ENCODE measurements at places on chromosomes 5 and 9. TPM values are rescaled to one million over a fixed set of nuclear protein-coding genes. Genes with fewer than 3 reads are reported as not detected.

PCDHA1 gene
- not detected for total RNA-seq

ZCCHC10 gene
- total RNA-seq: 7.8 TPM

MEF2C gene
- total RNA-seq: 0.24 TPM

RAI14 gene
- 56.3 TPM for total RNA-seq

ENTPD2 gene
- total RNA-seq: not detected

CNTFR gene
- not detected for total RNA-seq

- DNase-seq: no peak
Observed at GRCh38 chr9:19193029-19193324, 37.5 kb upstream of the DENND4C start.

DNA sequence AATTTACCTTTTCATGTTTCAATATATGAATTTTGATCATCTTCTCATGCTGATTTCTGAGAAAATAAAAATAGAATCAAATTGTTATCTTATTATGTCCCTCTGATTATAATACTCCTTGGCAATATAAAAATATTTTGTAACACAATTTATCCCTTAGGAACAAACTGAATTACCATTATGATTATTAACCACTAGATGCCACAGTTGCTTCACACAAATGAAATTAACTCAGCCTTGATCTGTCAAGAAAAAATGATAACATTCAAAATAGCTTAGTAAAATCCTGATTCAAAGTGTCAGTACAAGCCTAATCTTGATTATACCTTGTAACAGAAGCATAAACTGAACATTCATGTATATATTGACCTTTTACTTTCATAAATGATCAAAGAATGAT is 4.8 kb upstream of the CHSY3 start:
- DNase-seq: no peak

DNA sequence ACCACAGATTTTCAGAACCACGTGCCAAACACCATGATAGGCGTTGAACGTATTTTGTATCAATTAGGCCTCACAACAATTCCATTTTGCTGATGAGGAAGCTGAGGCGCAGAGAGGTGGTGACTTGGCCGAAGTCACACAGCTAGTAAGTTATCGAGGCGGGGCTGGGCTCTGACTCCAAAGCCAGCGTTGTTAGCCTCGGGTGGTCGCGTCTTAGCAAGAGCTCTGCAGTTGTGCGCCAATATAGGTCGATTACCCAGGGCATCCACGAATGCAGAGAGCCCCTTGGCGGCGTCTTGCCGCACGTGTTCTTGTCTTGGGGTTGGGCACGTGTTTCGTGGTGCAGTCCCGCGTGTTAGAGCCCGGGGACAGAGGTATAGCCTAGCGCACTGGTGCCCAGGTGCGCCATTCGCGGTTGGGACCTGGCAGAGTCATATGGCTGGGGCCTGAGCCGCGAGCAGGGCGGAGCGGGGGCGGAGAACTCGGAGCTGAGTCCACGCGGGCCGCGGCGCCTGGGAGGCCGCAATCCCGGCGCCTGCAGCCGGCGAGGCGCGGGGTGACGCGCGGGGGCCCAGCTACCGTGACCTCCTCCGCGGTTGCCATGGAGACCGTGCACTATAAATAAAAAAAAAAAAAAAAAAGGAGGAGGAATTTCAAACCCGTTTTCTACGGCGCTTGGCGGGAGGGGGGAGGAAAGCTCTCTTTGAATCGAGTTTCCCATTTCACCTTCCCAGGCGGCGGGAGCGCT is 62.3 kb downstream of the CXXC5 start:
- DNase-seq: peak; percentile 84

DNA sequence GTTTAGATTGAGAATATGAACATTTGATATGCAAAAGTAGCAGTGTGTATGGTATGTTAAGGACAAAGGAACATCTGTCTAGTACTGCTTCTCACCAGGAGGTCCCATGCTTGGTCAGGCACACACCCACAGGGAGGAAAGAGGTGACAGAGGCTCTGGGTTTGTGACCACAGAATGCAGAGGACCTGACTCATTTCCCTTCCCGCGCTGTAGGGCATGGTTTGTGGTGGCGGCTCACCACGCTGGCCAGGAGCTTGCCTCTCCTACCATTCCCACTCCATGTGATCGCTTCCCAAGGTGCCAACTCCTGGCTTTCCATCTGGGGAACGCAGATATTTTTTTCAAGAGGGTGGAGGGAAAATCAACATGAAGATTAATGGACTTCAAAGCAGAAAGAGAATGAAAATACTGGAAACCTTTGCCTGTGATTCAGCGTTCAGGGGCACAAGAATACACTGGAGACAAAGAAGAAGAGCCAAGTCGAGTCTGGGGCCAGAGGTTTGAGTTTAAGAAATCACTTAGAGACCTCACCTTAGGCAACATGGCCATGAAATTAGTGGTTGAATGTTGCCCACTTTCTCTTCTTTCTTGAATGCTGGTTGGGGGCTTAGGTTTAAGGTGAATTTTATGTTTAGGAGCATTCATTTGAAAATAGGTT is 477.8 kb downstream of the CCDC171 start:
- peak; percentile 98 for DNase-seq

- DNase-seq: no peak
Observed at GRCh38 chr5:54234304-54234933, 76.0 kb downstream of the ARL15 start.

DNA sequence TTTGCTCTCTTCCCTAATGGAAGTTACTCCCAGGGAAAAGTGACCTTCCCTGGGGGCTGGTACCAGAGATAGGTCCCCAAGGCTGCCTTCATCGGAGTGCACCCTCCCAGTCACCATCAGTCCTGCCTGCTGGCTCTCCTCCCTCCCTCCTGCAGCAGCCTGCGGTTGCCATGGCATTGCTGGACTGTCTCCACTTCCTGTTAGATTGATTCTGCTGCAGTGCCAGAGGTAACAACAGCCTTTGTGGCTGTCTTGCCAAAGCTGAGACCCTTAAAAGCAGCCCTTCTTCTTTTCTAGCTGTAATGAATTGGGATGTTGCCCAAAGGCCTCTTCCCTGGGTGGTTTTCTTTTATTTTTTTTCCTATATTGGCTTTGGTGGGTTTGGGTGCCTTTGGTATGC is 78.1 kb upstream of the PRLR start:
- no peak for DNase-seq

GRCh38 chr9:81771571-81771970 is 82.2 kb upstream of the TLE1 start:
- DNase-seq: no peak

DNA sequence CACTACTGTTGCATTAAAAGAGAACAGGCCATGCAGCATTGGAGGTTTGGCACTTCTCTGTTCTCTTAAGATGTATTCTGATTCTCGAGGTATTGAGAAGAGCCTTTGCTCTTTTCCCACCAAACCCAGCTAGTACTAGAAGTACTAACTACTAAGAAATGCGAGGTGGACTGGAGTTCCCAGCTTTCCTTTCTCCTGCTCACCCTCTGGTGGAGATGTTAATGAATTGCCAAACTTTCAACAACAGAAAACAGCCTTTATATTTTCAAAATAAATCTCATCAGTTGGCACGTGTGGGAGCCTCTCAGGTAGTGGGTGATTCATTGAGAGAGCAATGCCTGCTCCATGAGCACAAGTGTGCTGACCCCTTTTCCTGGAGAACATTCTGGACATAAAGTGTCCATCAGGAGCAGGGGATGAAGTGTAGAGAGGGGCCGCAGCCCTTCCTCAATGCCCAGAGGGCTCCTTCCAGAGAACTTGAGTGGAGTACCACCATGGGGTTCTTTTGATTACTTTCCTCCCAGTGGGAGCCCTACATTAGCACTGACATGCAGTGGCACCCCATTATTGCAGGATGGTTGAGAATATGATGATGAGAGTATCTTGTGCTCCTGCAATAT is 45.7 kb downstream of the TMEM174 start:
- peak; percentile 33 for DNase-seq

GRCh38 chr9:69822116-69822750 is 1.6 kb downstream of the CFAP95 start:
- DNase-seq: no peak

DNA sequence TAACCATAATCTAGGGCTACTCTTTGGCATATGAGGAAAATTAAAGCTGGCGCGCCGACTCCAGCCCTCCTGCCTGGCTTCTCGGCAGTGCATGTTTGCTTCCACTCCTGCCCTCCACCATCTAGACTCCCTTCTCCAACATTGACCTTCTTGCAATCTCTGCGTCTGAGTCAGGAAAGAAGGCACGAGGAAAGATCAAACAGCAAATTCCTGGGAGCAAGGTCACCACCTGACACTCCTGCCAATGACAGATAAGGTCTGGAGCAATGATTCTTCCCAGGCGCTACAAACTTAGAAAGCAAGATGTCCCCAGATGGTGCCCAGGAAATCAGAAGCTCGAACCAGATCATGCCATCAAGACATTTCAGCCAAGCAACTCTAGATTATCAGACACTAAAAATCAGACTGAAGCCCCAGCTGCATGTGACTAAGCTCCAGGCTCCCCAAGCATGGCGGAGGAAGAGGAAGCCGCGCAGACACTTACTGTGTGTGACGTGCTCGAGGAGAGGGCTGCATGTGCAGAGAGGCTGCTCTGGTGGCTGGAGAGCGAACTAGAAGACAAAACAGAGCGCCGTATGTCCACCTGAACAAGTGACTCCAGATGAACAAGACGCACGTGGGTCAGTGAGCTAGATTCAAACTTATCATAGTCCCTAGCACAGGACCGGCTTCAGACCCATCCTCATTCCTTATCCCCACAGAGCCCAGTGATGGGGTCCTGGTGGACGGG is 115.3 kb downstream of the UBE2R2 start:
- no peak for DNase-seq

DNA sequence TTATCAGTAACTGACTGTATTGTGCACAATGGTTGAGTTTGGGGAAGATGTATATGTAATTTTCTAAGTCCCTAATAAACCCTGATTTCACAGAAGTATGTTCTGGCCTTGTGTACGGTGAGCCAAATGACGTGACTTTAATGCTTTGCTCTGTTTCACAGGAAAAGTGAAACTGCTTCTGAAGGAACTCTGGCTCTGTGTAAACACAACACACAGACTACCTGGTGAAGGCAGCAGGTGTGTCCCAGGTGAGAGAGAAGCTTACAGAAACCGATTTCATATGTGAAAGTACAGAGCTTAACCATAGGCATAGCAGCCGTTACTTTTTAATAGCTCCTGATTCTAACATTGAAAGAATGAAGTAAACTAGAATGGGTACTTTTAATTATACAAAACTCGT is 31.9 kb downstream of the ICE1 start:
- DNase-seq: no peak

DNA sequence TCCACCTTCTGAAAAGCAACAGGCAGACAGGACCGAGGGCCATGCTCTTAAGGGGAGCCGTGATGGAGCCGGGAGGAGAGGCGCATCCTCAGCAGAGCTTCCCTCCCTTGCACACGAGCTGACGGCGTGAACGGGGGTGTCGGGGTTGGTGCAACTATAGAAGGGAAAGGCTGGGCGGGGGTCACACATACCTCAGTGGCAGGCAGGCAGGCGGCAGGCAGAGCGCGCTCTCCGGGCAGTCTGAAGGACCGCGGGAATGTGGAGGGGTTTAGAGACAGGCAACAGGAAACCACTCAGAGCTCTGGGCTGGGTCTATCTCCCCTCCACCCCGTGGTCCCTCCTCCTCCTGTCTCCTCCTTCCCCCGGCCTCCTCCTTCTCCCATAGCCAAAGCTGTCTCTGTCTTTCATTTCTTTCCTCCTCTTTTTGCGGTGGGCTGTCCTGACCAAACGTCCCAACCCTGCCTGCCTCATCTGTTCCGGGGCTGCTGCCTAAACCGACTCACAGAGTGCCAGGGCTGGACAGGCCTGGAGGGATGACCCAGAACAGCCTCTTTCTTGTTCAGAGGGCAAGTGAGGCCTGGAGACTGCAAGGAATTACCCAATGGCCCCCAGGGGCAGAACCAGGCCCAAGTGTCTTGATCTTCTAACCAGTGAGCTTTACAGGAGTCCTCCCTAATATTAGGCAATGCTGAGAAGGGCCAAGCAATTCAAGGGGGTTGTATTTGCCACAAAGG is at the start of gene SPARC:
TSS of gene SPARC (minus strand) at position 242 of the 734 bp plus-strand sequence. CDS start 10,727 bp downstream, outside the sequence.
- peak; percentile 55 for DNase-seq
